Esophagus squamous epithelium (tissue), 5 donors: ENCODE measurements at places on chromosomes 7 and 10.

- DNase-seq: no peak
Measured at GRCh38 chr10:61662794-61663259, at the start of gene CABCOCO1. CABCOCO1 (plus strand) TSS chr10:61662929; CDS start chr10:61662973, 44 bp downstream.

DNA sequence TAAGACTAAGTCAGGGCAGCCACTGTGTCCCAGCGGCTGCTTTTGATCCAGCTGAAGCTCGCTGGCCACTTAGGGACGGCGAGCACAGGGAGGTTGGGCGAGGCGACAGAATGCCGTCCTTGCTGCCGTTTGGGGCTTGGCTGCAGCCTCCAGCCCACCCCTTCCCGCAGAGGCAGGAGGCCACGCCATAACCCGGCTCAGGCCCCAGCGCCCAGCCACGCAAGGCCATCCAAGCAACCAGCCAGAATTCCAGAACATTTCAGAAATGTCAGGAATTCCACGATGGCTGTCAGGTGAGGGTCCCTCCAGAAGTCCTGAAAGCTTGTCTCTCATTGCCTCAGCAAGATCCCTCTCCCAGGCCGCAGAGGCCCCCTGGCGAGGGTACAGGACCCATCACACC lies 479.1 kb upstream of the FOXK1 start:
- no peak for DNase-seq

GRCh38 chr7:71034243-71034642 lies 97.7 kb upstream of the GALNT17 start:
- DNase-seq: no peak

- DNase-seq: no peak
Measured at GRCh38 chr7:13748998-13749397, 240.5 kb downstream of the ETV1 start.

GRCh38 chr7:90617442-90617841 lies 21.3 kb downstream of the CDK14 start:
- DNase-seq: no peak

GRCh38 chr7:25994433-25994994 lies 157.5 kb upstream of the NFE2L3 start:
- DNase-seq: no peak

DNA sequence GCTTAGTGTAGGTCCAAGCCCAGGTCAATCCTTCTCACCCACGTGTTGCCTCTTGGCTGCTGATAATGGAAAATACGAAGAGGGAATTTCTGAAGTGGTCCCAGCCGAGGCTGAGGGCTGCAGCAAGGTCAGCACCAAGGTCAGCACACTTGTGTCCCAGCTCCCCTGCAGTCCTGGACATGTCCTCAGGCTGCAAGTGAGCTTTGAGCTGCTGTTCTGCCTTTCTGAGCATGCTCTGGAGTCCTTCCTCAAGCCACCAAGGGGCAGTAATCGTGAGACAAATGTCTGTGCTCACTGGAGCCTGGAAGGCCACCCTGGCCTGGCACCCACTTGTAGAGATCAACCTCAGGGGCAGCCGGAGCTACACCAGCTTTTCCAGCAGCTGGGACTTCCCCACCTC lies 28.3 kb downstream of the DRGX start:
- DNase-seq: no peak
